Gastroesophageal sphincter (tissue), 4 donors: ENCODE measurements at places on chromosomes 4 and X.

DNA sequence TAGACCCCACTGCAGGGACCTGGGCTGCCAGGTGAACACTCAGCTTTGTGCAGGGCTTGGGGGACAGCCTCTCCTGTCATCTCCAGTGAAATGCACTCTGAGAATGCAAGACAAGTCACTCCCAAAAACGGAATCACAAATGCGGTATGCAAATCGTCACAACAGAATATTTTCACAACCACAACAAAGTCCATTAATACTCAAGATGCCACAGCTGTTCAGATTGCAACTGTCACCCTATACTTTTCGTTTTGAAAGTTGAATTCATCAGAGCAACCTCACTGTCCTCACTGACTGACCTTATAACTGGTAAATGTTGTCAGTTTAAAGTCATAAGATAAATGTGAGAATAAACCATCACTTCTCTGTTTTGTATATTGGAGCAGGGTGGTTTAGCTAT, 16.6 kb downstream of the JAKMIP1 start:
- ATAC-seq: no peak

GRCh38 chrX:71181558-71181909, 36.9 kb downstream of the NLGN3 start:
- ATAC-seq: no peak

DNA sequence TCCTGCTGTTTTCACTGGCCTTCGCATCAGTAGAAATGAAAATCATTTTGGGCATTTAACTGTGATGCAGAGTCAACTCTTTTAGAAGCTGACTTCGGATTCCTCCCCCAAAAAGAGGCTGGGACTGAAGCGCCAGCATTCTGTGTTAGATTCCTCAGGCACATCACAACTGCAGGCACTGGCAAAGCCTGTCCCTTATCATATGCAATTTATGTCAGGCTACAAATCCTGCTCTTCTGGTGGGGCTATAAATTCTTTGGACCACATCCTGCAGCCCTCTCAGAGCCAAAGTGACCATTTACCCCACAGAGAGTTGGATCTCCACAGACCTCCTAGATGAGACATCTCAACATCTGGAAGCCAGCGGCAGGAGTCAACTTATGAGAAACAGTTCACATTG, 138.4 kb downstream of the CBR4 start:
- ATAC-seq: no peak

DNA sequence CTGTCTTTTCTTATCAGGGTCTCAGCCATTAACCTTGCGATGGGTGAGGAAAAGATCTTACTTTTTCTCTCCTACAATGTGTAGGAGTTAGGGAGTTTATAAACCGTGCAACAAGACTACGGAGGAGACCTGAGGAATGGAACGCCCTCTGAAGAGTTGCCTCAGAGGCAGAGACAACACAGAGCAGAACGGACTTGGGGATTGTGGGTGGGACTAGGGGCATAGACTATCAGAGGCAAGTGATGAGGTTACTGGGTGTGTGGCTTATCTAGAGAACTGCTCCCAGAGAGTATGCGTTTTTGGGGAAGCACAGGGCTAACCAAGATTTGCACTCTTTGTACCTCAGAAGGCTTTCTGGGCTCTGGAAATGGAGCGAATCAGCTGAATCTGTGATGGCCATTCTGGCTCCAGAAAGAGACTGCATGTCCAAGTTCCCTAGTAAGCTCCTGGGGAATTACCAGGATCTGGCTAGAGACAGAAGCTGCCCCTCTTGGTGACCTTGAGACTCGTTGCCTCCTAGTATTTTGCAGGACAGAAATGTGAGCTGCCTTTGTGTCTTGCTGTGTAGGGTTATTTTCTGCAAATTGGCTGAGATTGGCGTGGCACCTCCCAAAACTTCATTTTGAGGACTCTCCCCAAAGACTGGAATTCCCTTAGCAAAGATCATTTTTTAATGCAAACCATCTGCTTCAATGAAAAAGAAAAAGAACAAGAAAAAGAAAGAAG, 118.9 kb downstream of the ARSF start:
- no peak for ATAC-seq

DNA sequence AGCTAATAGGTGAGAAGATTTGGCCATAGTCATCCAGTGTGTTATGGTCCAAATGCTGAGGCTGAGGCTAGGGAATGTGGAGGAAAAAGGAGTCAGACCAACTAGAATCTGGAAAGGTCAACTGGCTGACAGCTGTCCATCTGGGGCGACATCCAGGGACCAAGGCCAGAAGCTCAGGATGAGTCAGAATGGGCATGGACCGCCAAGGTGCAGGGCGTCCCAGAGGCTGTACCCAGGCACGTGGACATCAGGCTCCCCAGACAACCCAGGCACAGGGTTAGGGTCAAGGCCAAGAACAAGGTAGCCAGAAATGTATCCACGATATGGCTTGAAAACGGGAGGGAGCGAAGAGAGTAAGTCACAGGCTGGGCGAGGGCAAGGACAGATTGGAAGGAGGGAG, 26.1 kb upstream of the PTTG2 start:
- no peak for ATAC-seq

DNA sequence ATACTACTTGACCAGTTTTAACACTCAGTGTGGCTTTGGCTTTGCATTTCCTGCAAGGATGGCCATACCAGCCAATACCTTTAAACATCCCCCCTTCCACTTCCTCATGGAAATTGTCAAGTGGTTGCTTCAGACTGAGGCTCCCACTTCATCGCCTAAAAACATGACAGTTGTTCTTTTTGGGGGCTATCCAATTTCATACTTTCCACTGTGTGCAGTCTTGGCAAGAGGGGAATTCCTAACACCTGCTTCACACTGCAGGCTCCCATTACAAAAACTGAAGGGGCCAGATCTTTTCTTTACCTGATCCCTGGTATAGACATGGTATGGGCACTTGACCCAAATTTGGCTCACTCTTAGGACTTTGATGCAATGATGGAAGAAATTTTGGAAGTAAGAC, 28.5 kb upstream of the TSR2 start:
- no peak for ATAC-seq

GRCh38 chr4:43380093-43380492, 487.6 kb downstream of the GRXCR1 start:
- no peak for ATAC-seq

DNA sequence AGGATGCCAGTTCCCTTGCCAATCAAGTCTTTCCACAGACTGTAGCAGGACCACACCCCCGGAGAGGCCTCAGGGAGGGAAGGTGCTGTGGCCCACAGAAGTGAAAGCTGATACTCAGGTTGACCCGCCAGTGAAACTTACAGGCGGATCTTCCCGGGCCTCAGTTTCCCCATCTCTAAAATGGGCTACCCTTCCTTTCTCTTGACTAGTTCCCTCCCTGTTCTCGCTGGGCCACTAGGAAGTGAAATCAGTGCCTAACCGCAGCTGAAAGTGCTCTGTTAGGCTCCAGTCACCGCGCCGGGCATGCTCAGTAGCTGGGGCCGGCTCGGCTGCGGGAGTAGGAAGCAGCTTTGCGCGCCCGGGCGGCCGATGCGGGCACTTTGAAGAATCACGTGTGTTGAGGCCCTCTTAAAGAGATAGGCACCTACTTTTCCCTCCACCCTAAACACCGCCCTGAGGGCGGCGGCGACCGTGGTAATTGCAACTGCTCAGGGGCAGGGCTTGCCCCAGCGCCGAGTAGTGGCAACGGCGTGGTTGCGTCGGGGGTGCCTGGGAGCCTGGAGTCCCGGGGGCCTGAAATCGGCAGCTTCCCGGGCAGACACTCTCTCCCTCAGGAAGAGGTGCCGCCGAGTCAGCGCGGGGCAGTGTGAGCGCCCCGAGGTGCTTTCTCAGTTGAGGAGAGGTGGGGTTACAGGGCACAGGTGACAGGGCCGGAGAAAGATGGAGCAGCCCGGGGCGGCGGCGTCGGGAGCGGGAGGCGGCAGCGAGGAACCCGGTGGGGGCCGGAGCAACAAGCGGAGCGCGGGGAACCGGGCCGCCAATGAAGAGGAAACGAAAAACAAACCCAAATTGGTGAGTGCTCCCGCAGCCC, at the start of gene DIAPH2:
Gene DIAPH2 (plus strand): TSS at position 504 of the 871 bp plus-strand sequence.
- peak; percentile 90 for ATAC-seq

DNA sequence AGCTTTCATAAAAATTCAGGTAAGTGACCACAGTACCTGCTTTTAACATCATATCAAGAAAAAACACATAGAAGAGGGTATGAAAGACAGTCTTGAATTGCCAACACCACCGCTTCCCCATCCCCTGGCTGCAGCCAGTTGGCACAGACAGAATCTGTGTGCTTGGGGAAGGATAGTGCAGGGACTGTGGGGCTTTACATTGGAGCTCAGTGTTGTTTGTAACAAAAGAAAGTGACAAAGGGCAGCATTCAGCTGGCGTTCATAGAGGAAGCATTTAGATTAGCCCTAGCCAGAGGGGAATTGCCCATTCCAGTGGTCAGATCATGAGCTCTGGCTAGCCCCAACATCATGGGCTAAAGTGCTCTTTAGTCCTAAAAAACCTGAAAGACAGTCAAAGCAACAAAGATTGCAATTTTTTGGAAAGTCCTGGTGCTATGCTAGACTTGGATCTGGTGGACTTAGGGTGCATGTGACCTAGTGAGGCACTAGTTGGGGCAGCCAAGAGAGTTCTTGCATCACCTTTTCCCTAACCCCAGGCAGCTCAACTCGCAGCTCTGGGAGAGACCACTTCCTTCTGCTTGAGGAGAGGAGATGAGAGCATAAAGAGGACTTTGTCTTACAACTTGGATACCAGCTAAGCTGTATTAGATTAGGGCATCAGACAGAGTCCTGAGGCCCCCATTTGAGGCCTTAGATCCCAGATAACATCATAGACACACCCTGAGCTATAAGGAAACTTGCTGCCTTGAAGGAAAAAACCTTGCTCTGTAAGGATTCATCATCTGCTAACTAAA, 1602.4 kb upstream of the ADGRL3 start:
- no peak for ATAC-seq

GRCh38 chr4:55510685-55511084, 36.0 kb downstream of the CLOCK start:
- ATAC-seq: no peak
